Activated naive CD8-positive, alpha-beta T cell treated with anti-CD3 and anti-CD28 coated beads, Interleukin-2, amount 50 U/mL, for 24 hours (primary cell): ENCODE measurements at places on chromosomes 2 and 18.

- DNase-seq = no peak
Measured at GRCh38 chr2:239153806-239154591, 246.8 kb downstream of the HDAC4 start.

DNA sequence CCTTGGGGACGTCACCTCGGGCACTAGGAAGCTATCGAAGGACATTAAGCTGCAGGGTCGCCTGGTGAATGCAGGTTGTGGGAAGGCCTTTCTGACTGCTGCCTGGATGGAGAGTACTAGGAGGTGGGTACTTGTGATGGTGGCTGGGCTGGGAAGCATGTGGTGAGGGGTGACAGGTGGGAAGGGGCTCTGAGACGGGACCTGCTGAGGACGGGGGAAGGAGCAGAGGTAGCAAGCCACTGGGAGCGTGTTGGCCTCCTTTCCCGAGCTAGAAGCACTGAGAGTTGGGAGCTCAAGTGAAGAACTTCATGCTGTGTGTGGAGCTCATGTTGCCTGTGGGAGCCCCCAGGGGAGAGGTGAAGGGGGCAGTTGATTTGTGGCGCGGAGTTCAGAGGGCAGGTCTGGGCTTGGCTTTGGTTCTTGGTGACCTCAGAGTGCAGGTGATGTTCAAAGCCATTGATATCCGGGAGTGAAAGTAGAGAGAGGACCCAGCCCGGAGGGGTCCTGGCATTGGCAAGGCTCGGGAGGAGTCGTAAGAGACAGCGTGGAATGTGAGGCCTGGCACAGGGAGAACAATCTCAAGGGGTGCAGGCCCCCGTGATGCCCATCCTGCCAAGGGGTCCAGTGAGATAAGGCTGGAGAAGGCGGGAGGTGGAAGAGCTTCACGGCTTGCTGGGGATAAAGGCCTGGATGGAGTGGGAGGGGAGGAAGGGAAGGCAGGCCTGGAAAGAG lies 13.2 kb downstream of the MROH2A start:
- no peak for DNase-seq

- DNase-seq = peak; percentile 14
Measured at GRCh38 chr2:128536925-128537620, 218.4 kb upstream of the HS6ST1 start.

GRCh38 chr2:65580824-65581223 lies 148.4 kb upstream of the SPRED2 start:
- DNase-seq = no peak

- DNase-seq = no peak
Measured at GRCh38 chr18:11512096-11513025, 97.0 kb upstream of the SLC35G4 start.

- DNase-seq = no peak
Measured at GRCh38 chr2:119435081-119435952, 3.7 kb downstream of the TMEM37 start.

- DNase-seq = no peak
Measured at GRCh38 chr2:230751062-230751461, 38.4 kb downstream of the CAB39 start.

DNA sequence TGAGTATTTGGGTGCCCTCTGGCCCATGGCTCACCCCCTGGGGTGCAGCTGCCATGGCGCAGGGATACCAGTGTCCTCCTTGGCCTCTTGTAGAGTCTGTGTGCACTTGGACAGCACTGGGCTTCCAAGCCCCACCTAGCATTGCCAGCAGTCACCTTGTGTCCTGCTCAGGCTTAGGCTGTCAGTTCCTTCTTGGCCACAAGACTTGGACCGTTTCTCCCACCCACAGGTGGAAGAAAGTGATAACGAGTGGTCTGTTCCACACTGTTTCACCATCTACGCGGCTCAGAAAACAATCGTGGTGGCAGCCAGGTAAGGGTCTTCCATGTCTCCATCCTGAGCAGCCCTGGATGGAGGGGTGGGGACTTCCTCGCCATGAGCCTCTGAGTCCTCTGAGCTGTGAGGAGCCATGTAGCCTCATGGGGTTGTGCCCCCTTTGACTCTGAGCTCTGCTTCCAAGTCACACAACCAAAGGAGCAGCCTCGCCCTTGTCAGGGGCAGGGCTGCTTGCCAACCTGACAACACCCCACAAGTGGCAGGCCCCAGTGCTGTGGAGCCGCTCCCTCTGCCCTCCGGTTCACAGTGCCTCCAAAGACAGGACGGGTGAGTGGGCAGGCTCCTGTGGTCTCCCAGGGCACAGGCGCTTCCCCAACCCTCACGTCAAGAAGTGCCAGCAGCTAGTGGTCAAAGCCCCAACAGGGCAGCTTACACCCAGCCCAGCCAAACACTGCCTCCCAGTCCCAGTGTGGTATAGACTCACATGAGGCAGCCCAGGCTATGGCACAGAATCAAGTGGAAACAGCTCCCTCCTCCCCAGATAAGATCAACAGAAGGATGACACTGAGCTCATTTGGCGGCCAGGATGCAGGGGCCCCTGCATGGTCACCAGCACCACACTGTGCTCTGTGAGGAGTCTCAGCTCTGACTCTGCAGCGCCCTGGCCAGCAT lies 18.4 kb downstream of the STK25 start:
- no peak for DNase-seq

DNA sequence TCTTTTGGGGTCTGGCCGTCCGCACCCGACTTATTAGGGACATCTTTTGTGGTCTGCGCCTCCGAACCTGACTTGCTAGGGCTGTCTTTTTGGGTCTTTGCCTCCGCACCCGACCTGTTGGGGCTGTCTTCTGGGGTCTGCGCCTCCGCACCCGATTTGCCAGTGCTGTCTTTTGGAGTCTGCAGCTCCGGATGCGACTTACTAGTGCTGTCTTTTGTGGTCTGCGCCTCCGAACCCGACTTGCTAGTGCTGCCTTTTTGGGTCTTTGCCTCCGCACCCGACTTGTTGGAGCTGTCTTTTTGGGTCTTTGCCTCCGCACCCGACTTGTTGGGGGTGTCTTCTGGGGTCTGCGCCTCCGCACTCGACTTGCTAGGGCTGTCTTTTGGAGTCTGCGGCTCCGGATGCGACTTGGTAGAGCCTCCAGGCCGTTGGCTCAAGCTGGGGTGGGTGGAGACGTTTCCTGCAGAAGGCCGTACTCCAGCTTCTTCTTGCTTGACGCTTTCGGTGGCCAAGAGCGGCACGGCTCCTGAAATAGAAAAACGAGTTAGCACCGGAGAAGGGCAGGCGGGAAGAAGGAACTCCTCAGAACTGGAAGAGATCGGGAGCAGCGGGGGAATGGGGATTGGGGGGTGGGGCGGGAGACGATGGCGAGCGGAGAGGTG lies 498 bp downstream of the TGOLN2 start:
- peak; percentile 62 for DNase-seq

- no peak for DNase-seq
Measured at GRCh38 chr18:44819944-44820510, 139.3 kb downstream of the SETBP1 start.

- no peak for DNase-seq
Measured at GRCh38 chr2:187519419-187520120, 34.7 kb downstream of the TFPI start.

DNA sequence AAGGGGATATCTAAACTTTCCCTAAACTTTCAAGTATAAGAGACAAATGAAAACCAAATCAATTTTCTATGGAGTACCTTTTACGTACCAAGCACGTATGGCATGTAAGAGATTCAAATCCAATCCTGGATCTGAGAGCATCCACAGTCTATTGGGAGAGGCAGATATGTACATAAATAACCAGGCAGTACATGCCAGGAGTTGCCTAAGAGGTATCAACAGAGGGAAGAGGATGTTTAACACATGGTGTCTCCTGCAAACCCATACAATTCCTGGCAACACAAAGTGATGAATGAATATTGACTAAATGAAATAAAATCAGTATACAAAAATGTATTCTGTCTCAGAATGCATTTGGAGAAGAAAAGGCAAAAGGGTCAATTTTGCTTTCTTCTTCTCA lies 116.6 kb downstream of the PIGN start:
- no peak for DNase-seq

GRCh38 chr2:232885264-232885961 lies 15.3 kb downstream of the SNORC start:
- DNase-seq = no peak

DNA sequence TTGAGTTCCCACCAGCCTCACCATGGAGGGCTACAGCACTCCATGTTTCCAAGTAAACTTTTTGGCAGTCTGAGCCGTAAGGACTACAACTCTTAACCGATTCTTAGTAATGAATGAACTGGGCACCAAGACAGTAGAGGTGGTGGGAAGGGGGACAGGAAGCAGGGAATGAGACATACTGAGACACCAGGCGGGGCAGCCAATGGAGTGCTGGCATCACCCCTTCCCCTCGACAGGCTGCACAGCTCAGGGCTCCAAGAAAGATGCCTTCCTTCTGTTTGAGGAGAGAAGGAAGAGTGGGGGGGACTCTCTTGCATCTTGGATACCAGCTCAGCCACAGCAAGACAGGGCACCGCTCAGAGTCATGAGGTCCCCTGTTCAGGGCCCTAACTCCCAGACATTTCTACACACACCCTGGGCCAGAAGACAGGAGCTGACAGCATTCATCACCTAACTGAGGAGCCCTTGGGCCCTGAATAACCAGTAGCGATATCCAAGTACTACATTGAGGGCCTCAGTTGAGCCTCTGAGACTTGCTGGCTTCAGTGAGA lies 45.2 kb downstream of the USP34 start:
- DNase-seq = no peak

GRCh38 chr2:13550285-13551231 lies 833.8 kb downstream of the TRIB2 start:
- DNase-seq = no peak

DNA sequence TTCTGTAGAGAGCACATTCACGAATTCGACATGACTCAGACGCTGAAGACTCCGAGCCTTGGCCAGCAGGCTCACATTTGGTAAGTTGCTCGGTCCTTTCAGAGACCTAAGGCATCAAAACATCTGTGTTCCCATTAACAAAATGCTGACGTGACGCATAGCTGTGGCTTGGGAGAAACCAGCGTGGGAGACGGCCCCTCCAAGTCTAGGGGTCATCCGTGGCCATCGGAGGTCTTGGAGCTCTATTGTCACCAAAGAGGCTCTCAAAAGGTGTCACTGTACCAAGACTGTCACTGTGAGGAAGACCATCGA lies 14.9 kb downstream of the FBLN7 start:
- no peak for DNase-seq

- no peak for DNase-seq
Measured at GRCh38 chr2:197891897-197892442, 87.6 kb downstream of the PLCL1 start.
